SHP77 treated with DMSO at 0.1 percent for 48 hours (cell line): ENCODE measurements at places on chromosomes 6 and 20.

- no peak for DNase-seq
Observed at GRCh38 chr6:100426241-100426640, 38.5 kb downstream of the SIM1 start.

GRCh38 chr20:40006168-40006860, 682.7 kb downstream of the MAFB start:
- DNase-seq = no peak

DNA sequence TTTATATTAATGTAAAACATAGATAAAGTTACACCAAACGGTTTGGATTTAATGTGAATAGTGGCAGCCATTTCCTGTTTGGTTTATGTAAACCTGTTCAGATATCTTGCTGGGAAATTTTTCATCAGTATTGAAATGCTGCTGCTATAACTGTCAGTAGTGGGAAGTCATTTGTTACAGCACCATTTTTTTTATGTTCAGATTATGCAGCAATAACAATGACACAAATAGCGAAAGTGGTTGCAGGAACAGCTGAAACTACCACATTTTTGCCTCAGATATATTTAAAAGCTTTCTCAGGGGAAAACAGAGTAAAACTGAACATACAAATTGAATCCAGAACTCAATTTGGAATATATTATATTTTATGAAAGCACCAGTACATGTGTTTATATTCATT, 128.8 kb upstream of the SIM1 start:
- DNase-seq = no peak

- no peak for DNase-seq
Observed at GRCh38 chr6:157956171-157956730, 25.4 kb upstream of the SYNJ2 start.

- no peak for DNase-seq
Observed at GRCh38 chr6:131398176-131398575, 174.8 kb upstream of the ARG1 start.

GRCh38 chr20:38202153-38202981, 37.3 kb upstream of the TGM2 start:
- DNase-seq = no peak

- no peak for DNase-seq
Observed at GRCh38 chr6:45667766-45668165, 290.0 kb upstream of the SUPT3H start.

DNA sequence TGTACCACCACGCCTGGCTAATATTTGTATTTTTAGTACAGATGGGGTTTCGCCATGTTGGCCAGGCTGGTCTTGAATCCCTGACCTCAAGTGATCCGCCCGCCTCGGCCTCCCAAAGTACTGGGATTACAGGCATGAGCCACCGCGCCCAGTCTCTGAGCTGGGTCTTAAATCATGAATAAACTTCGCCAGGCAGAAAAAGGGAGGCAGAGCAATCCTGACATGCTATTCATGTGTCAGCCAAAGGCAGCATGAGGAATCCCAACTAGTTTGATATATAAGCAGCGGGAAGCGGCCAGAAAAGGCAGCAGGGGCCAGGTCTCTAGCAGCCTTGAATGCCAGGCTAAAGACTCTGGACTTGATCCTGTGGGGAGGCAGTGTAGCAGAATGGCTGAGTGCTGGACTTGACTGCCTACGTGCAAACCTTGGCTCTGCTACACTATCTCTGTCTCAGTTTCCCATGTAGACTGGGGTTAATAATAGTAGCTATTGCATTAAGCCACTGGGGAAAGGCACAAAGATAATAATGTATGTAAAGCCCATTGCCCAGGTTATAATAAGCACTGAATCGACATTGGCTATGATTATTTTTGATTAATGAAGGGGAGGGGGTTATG, 1.8 kb downstream of the PROCR start:
- DNase-seq = no peak

GRCh38 chr20:50120935-50121693, 8.2 kb upstream of the UBE2V1 start:
- peak; percentile 67 for DNase-seq

GRCh38 chr6:137928286-137928685, 61.2 kb downstream of the TNFAIP3 start:
- no peak for DNase-seq

GRCh38 chr6:127554435-127555006, 22.5 kb upstream of the C6orf58 start:
- DNase-seq = peak; percentile 3

GRCh38 chr20:63297371-63297781, 4.4 kb downstream of the COL20A1 start:
- no peak for DNase-seq

DNA sequence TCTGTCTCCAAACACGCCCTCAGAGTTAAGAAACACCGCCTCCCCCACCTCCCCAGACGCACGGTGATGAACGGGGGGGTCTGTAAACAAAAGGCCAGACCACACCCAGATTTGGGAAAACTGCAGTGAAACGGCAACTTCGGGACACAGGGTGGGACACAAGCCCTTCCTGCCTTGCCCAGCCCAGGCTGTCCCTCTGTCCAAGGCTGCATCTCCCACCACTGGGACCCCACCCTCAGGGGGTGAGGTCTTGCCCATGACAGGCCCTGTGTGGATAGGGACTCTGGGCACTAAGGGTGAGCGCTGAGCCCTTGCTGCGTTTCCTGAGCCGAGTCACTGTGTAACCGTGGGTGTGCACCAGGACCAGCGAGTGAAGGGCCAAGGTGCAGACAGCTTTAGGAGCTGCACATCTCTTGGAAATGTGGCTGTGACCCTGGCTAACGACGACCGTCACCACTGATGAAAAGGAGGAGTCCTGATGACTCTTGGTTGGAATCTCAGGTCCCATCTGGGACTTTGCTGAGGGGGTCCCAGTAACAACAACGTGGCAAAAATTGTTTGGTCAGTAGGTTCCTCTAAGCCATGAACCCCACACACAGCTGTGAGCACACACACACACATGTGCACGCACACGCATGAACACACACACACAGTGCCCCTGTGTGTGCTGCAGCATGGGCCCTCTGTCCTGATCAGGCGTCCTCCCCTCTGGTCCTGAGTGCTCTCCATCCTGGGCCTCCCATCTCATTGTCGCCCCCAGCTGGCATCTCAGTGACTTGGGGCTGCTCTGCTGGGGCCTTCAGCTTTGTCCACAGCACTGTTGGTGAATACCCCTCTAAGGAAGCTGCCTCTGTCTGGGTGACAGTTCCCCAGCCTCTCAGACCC, 100.6 kb downstream of the RAMACL start:
- DNase-seq = no peak

DNA sequence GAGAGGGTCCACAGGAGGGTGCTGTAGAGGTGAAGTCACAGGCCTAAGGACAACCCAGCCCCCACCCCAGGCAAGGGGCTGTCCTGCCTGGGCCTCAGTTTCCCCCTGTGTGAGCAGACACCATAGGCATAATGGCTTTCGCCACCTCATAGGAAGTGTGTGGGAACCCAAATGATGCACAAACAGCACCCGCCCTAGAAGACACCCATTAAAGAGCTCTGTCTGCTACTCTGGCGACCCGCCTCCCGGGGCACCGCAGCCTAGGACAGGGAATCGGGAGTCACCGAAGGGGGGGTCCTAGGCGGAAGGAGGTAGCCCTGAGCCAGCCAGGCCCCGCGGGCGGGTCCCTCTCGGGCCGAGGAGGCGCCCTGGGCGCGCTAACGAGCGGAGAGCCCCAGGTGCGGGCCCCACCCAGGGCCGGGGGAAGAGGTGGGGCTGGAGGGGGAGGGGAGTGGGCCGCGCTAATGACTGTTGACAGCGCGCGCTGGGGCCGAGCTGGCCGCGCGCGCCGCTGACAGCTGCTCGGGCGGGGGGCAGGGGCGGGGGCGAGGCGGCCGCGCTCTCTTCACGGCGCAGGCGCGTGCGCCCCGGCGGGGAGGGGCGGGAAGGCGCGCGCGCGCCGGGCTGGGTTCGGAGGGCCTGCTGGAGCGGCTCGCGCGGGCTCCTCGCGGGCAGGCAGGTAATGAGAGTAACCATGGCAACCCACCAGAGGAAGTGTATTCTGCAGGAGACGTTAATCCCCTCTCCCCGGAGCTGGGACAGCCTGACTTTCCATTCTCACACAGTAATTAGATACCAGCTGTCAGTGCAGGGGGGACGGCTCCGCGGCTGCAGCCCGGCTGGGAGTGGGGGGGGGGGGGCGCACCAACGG, 48.9 kb downstream of the NOL4L start:
- peak; percentile 72 for DNase-seq

DNA sequence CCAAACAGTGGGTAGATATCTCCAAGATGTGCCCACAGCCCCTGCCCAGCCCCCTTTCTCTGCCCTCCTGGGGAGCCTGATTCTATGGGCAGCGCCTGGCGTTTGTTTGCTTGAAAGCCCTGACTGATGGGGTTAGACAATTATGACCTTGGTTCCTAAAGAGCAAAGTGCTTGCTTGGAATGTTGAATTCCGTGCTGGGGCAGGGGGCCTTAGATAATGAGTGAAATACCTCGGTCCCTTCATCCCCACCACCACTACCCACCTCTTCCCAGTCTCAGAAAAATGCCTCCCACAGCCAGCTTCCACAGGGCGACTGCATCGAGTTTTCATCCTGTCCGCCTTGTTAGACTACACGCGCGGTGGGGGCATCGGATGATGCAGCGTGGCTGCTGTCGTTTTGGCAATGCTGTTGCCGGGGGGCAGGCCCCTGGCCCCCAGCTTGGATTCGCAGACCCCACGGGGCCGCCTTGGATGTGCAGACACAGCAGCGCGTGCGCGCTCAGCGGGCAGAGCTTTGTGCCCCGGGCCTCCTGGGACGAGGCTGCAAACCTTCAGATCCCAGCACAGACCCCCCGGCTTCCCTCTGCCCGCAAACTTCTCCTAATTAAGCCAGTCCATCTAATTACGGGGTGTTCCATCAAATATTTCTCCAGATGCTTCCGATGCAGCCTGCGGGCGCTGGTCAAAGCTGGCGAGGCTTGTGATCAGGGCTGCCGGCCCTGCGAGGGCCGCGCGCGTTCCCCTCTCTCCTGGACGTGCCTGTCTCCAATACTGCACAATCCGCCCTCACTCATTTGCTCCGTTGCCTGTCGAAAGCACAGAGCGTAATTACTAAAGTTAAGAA, 86.1 kb downstream of the LINC00237 start:
- no peak for DNase-seq

DNA sequence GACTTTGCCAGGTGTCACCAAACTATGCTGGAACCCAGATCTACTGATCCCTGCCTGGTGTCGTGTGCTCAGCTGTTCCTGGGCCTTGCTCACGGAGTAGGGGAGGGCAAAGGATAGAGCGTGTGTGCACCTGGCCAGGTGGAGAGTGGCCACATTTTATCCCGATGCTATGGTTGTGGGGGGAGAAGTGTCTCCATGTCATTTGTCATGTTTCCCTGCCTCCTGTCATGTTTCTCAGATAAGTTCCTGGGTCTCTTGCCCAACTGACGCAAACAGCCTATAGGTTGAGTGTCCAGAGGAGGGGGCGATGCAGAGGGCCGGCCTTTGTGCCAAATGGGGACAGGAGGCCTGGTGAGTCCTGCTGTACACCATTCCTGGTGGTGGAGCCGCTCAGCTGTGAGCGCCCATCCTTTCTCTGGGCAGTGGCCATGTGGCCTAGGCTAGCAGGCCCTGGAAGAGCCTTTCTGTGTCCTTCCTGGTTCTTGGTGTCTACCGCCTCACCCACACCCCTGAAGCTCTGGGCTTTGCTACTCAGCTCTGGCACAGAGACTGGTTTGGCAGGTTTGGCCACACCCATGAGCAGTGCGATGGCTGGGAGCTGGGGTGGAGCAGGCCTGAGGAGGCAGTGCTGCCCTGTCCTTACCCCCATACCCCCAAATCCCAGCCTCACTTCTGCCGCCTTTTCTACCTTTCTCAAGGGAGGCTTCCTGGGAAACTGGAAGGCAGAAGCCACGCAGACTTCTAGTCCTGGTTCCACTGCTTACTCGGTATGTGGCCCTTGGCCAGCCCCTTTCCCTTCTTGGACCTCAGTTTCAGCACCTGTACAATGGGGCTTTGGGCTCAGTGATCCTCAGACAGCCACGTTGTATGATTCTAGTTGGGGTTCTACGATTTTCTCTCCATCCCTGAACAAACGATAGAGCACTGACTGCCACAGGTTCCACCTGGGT, 32.3 kb upstream of the EPB41L1 start:
- DNase-seq = no peak

DNA sequence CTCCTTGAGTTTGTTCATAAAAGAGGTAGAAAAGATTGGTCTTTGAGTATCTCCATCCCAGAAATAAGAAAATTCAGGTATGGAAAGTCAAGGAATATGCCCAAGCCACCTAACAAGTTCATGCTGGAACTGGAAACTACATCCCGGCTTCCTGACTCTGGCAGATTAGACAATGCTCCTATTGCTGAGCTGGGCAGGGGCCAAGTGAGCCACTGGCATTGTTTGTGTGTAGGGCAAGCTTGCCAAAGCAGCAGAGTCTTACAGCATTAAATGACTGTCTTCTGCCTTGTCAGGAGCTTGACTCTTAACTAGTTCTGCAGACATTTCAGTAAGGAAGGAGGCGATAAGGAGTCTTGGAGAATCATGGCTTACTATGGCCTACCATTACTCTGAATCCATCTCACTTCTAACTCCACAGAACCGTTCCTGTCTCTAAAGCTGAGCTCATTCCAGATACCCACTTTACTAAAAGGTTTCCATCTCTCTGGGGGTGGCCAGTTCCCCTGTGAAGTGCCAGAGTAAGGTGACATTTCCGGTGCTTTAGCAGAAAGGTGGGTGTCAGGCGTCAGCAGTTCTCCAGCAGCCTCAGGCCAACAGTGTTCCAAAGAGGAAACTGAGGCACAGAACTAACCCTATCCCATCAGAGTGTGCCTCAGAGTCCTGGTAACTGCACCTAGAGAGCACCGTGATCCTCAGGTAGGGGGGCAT, 30.1 kb downstream of the PRDM1 start:
- no peak for DNase-seq

- no peak for DNase-seq
Observed at GRCh38 chr20:13718171-13718570, 66.5 kb downstream of the ESF1 start.

GRCh38 chr6:37381579-37381978, 27.8 kb downstream of the RNF8 start:
- peak; percentile 88 for DNase-seq

GRCh38 chr20:39013662-39014109, 51.5 kb downstream of the DHX35 start:
- DNase-seq = no peak

DNA sequence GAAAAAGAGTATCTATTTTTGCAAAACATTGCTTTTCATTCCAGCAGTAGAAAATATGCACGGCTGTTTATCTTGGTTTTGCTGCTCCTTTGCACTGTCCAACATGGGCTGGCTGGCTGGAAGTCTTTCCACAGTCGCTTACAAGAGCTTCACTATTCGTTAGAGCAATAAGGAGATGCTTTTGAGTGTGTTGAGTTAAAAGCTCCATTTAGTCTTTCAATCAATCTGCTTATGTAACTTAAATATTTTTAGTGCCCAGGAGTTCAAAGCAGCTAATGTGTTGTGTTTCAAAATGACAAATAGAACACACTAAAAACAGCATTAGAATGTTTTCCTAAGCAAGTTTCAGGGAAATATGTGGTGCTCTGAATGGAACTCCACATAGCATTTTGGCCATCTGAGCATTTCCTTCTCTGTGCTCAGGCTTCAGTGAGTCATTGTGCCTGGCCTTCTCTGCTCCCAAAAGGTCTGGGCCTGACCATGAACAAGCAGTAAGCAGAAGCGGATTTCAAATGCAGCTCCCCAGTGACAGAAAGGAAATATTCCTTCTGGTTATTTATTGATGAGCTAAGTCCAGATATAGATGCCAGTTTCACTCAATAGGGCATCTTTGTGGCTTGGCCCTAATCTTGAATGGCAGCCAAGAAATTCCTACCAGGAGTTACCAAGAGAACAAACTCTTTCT, 580.3 kb downstream of the TENT5A start:
- DNase-seq = no peak
